ENCODE measurements at places on chromosomes 6 and 20. TPM values are rescaled to one million over a fixed set of nuclear protein-coding genes. Genes with fewer than 3 reads are reported as not detected.
A peak's percentile ranks its signal among the peaks of the same experiment; 100 is the strongest.

The HLA-DRB5 gene
- not detected for total RNA-seq

DNA sequence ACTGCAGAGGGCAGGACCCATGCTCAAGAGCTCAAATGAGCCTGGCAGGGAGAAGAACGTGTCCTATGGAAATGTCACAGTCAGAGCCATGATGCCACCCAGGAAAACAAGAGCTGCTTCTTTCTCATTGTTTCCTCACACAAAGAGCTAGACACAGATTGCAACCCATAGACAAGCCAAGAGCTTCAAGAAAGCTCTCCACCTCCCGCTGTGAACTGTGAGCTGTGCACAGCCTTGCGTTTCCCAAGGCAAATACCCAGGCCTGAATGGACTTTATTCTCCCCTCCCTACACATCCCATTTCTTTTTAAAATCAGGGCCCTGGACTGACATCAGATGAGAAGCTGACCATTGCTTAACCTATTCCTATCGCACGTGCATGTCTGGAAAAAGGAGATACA lies 388.8 kb downstream of the RNGTT start:
- H3K27ac ChIP-seq: no peak overlapping the region
- no peaks in the 10 kb centered on the region for H3K36me3 ChIP-seq
- no peak for DNase-seq
- H3K4me1 ChIP-seq: no peaks in the 10 kb centered on the region
- H3K4me3 ChIP-seq: no peak overlapping the region
- no peaks in the 10 kb centered on the region for H3K27me3 ChIP-seq

DNA sequence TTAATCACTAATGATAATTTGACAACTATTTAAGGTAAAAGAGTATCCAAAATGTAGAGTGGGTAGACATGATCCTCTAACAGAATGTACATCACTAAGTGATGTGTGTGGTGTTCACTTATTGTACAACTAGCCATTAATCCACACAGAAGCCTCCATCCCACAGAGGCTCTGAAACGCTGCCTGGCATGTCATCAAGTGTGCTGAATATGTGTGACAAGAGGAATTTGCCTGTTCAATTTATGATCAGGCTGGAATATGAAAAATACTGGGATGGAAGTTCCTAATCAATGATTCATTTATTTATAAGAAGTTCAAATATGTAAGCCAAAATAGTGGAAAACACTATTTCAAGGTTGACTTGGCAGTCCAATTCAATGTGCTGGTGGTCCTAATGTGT lies 72.4 kb downstream of the BACH2 start:
- DNase-seq: no peak
- H3K36me3 ChIP-seq: no peaks in the 10 kb centered on the region
- H3K4me1 ChIP-seq: peaks cover 3% of the 10 kb centered on the region
- no peaks in the 10 kb centered on the region for H3K27me3 ChIP-seq
- H3K27ac ChIP-seq: no peak overlapping the region

DNA sequence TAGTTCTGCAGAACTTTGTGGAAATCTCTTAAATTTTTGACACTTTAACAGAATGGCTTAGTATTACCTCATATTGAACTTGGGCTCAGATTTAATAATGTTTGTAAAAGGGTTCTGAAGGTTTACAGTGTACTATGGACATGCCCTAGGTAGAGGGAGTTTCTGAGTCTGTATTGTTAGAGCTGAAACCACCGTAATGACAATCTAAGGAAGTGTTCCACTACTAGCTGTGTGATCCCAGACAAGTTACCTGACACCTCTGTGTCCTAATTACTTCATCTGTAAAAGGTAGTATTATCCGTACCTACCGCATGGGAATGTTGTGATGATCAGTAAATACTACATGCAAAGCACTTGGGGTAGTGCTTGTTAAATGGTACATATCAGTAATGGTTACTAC lies 86.9 kb downstream of the RREB1 start:
- no peak overlapping the region for H3K4me3 ChIP-seq
- peaks cover 18% of the 10 kb centered on the region for H3K4me1 ChIP-seq
- no peaks in the 10 kb centered on the region for H3K27me3 ChIP-seq
- no peak overlapping the region for H3K27ac ChIP-seq
- no peaks in the 10 kb centered on the region for H3K36me3 ChIP-seq

DNA sequence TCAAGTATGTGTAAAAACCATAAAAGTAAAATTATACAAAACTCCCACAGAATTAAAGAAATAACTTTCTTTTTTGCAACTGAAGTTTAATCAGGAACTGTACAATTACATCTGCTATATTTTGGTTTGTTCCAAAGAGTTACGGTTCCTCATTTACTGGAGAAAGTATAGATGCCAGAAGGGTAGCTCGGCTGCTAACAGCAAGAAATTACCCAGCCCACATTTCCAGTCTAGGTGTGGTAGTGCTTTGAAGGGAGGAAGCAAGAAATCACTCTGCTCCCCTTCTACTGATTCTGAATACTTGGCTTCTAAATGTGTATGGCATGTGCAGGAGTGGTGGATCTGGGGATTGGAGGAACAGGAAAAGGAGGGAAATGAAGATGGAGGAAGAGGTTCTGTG lies 441.3 kb downstream of the CDC5L start:
- no peak overlapping the region for H3K27ac ChIP-seq
- no peaks in the 10 kb centered on the region for H3K4me1 ChIP-seq
- no peak for DNase-seq
- H3K4me3 ChIP-seq: no peak overlapping the region

- H3K4me1 ChIP-seq: no peaks in the 10 kb centered on the region
- H3K27ac ChIP-seq: peak overlapping the region; percentile 60
- H3K4me3 ChIP-seq: no peak overlapping the region
- H3K36me3 ChIP-seq: no peaks in the 10 kb centered on the region
- no peaks in the 10 kb centered on the region for H3K27me3 ChIP-seq
- DNase-seq: peak; percentile 72
Observed at GRCh38 chr6:165556116-165556843, 106.8 kb downstream of the PDE10A start.

- H3K27ac ChIP-seq: no peak overlapping the region
- DNase-seq: no peak
- no peaks in the 10 kb centered on the region for H3K36me3 ChIP-seq
- no peaks in the 10 kb centered on the region for H3K27me3 ChIP-seq
- H3K4me1 ChIP-seq: no peaks in the 10 kb centered on the region
- no peak overlapping the region for H3K4me3 ChIP-seq
Observed at GRCh38 chr6:125236536-125237327, 65.0 kb downstream of the HDDC2 start.

DNA sequence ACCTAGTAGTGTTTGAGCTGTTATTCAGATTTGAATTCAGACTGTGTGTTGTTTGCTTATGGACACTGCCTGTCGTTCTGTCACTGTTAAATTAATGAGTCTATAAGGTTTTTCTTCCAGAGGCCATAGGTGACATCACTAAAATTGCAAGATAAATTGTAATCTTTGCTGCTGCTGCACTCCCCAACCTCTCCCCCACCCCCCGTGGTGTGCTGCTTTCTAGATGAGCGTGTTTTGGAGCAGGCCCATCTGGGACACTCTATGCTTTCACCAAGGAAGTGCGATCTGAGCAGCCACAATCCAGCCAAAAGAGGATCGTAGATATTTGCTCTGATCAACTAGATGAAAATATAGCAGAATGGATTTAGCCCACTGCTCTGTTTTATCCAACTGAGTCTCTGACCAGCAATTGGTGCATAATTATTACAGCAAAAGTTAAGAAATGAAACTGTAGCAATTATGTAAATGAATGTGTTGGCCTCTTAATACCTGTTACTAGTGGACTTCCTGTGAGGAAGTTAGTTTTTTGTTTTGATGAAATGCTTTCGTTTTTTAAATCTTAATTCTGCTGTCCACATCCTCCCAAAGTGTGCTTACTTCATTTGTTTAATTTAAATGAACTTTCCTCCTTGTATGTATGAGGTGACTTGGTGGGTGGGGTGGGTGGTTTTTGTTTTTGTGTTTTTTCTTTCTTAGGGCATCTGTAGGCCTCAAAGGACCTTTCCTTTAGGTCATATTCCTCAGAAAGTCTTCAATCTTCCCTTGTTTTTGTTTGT lies 58.1 kb downstream of the RPRD1B start:
- H3K4me1 ChIP-seq: no peaks in the 10 kb centered on the region
- H3K27ac ChIP-seq: no peak overlapping the region
- no peaks in the 10 kb centered on the region for H3K27me3 ChIP-seq
- no peak for DNase-seq
- no peaks in the 10 kb centered on the region for H3K36me3 ChIP-seq

- DNase-seq: no peak
- no peak overlapping the region for H3K27ac ChIP-seq
- H3K36me3 ChIP-seq: no peaks in the 10 kb centered on the region
- H3K4me3 ChIP-seq: no peak overlapping the region
- no peaks in the 10 kb centered on the region for H3K27me3 ChIP-seq
- H3K4me1 ChIP-seq: no peaks in the 10 kb centered on the region
Observed at GRCh38 chr6:150686566-150686965, 86.9 kb downstream of the PLEKHG1 start.

GRCh38 chr6:16639684-16640480 lies 121.4 kb downstream of the ATXN1 start:
- no peak for DNase-seq
- H3K36me3 ChIP-seq: no peaks in the 10 kb centered on the region
- no peaks in the 10 kb centered on the region for H3K4me1 ChIP-seq
- H3K4me3 ChIP-seq: no peak overlapping the region
- no peak overlapping the region for H3K27ac ChIP-seq

- no peak for DNase-seq
- no peaks in the 10 kb centered on the region for H3K27me3 ChIP-seq
- no peaks in the 10 kb centered on the region for H3K4me1 ChIP-seq
- H3K36me3 ChIP-seq: no peaks in the 10 kb centered on the region
Observed at GRCh38 chr6:42185597-42185996, 9.2 kb downstream of the GUCA1B start.

DNA sequence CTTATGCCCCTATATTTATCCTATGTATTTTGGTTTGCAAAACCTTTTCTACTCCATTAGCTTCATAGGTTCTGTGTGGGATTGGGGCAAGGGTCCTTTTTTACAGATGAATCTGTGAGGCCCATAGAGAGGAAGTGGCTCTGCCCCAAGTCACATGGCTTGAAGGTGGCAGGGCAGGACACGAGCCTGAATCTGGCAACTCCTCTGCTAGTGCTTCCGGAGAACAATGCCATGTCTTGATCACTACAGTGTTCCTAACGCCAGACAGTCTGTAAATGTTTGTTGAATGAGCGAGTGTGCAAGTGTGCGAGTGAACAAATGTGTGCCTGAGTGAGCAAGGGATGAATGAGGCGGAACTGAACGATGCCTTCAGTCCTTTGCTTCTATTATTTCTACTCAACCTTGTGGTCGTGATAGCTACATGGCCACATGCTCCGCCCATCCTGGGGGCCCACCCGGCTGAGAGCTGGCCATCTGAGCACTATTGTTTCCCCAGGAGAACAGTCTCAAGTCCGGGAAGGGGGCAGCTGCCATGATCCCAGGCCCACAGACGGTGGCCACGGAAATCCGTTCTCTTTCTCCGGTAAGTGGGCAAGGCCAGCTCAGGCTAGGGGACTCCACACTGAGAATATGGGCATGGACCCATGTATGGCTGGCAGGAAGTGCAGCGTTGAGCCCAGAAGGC lies 17.8 kb upstream of the AAR2 start:
- H3K36me3 ChIP-seq: no peaks in the 10 kb centered on the region
- no peaks in the 10 kb centered on the region for H3K27me3 ChIP-seq
- H3K4me1 ChIP-seq: no peaks in the 10 kb centered on the region
